ENCODE measurements at places on chromosomes 5 and 9. TPM values are rescaled to one million over a fixed set of nuclear protein-coding genes. Genes with fewer than 3 reads are reported as not detected.

The TLX3 gene
- not detected for total RNA-seq

The IFNB1 gene
- total RNA-seq: not detected

The LECT2 gene
- not detected for total RNA-seq

The AMBP gene
- total RNA-seq: 307 TPM

The TSLP gene
- total RNA-seq: 0.26 TPM
